ENCODE measurements at places on chromosomes 4 and X.

- DNase-seq, result no peak
Observed at GRCh38 chr4:8032381-8032780, 92.7 kb upstream of the AFAP1 start.

- DNase-seq, result no peak
Observed at GRCh38 chr4:74334636-74335035, 26.4 kb downstream of the EPGN start.

DNA sequence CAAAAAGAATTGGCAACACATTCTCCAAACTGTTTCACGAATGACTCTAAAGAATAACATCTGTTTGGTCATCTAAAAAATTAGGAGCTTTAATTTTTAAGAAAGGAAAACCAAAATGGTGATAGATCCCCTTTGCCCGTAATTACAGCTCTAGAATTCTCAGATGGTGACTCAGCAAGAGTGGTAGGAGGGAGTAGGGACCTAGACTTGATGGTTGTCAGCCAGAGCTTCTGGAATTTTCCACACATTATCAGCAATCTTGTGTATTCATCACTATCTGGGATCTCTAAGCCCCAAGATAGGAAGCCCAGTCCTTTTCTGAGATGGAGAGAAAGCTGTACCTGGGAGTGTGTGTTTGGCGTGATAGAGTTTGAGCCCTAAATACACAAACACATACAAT, 103.9 kb upstream of the RAB40AL start:
- no peak for DNase-seq

GRCh38 chrX:155645180-155645579, 32.4 kb upstream of the TMLHE start:
- no peak for DNase-seq

DNA sequence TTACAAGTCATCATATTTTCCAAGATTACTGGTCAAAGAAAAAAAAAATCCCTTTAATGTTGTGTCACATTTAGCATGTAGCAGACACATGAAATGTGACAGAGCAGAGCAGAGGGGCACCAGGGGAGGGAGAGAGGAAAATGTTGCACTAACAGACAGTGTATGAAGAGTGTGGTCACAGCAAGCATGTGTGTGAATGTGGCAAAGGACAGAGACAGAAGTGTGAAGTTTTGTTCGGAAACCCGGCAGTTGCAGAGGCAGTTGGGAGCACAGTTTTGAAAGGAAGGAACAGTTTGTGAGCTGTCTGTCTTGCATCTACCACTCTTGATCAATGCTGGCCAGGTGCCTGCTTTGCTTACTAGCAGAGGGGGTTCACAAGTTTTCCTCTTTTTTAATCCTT, 83.9 kb upstream of the MAP3K15 start:
- DNase-seq, result no peak

DNA sequence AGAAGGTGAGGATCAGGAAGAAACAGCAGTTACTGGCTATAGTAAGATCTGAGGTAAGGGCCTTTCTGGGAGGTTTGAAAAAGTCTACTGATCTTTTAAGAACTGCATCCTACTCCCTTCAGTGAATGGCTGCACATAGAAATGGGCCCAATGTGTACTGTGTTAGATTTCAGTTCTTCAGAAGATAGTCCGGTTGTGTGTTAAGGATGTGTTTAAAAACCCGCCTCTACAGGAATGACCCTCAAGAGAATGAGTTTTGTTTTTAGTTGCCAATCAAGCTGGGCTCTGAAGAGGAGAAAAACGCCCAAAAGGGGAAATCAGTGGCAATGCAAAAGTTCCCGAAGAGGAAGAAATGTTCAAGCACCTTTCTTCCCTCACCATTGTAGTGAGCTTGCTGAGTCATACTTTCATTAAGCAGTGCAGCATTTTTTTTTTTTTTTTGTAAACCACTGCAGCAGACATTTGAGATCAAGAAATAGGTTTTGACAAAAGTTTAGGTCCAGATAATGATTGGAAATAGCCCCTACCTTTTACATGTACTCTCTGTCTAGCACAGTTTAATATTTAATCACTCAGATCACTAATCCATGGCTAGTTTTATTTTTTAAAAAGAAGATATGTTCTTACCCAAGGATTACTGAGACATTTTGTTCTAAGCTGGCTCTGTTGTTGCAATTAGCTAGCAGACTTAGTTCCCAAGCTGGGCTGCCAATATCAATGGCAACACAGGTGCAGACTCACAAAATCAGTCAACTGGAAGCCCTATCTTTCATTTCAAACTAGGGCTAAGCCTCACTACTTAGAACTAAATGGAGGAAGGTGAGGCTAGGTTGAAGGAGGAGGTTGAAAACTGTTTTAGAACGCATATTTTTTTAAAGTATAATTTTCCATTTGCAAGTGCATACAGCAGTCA, 7.0 kb upstream of the TRPC5OS start:
- peak; percentile 6 for DNase-seq
